Dermis blood vessel endothelial cell (primary cell): ENCODE measurements at places on chromosomes 13 and 19. TPM values are rescaled to one million over a fixed set of nuclear protein-coding genes. Genes with fewer than 3 reads are reported as not detected.

GRCh38 chr19:40413291-40413845, at the start of gene PRX:
TSS of gene PRX (minus strand) at chr19:40413378. CDS start at chr19:40407932, 5,446 bp downstream.
- no peak for DNase-seq

GRCh38 chr13:40064154-40065097, 409.0 kb downstream of the COG6 start:
- peak; percentile 70 for DNase-seq

The CKM gene
- total RNA-seq, result not detected in 2 replicates

The HIPK4 gene
- under 0.01 and 0.05 TPM in 2 replicates for total RNA-seq

- DNase-seq, result peak; percentile 37
These were observed 46.0 kb downstream of the MICU2 start for GRCh38 chr13:21557995-21558394.

The UBL3 gene
- total RNA-seq, result 12.8 and 15.1 TPM in 2 replicates

GRCh38 chr13:36046672-36047071, 84.5 kb downstream of the DCLK1 start:
- DNase-seq, result no peak

DNA sequence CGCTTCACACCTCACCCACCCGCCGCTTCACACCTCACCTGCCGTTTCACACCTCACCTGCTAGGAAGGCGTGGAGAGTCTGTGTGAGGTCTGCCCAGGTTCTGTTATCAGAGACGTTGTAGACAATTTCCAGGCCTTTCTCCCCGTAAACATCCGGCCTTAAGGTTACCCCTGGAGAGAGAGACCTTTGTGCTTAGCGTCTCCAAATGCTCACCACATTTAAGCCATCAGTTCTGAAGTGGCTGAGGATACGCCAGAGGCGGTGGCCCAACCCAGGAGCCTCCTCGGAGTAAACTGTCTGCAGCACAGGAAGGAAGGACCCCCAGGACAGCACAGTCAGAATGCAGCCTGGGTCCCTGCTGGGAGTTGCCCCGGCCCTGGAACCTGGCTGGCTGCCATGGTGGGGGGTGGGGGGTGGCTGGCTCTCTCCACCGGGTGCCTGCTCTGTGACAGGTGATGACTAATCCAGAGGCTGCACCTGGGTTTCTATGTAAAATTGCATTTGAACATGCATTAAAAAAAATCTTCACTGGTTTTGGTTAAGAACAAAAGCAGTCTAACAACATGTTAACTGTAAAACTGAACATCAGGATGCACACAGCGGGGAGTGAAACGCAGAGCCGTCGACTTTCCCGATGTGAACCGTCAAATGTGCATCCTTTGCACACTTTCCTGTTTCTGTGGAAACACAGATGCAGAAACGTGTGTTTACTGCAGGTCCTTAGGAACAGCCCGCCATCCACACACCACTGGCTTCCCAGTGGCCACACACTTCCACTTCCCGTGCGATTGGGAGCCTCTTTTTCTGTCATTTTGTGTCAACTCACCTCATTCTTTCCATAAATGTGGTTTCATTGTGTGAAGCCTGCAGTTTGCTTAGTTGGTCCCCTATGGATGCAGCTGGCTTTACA, 4.5 kb downstream of the ATP4B start:
- peak; percentile 52 for DNase-seq

The HPN gene
- total RNA-seq, result 0.09 and 0.17 TPM in 2 replicates

The WASF3 gene
- total RNA-seq, result 19.4 and 35.9 TPM in 2 replicates
